ENCODE measurements at places on chromosomes 4 and X.

- DNase-seq, result peak; percentile 66
Observed at GRCh38 chrX:140764401-140764919, 54.9 kb downstream of the LINC00632 start.

DNA sequence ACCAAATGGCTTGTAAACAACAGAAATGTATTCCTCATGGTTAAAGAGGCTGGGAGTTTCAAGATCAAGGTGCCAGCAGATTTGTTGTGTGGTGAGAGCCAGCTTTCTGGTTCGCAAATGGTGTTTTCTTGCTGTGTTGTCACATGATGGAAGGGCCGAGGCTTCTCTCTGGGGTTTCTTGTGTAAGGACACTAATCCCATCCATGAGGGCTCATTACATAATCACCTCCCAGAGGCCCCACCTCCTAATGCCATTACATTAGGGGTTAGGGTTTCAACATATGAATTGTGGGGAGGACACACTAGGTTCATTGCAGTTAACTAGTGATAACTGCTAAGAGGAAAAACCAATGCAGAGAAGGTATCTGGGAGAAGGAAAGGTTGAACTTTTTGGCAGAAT is 103.5 kb upstream of the ENPEP start:
- no peak for DNase-seq

DNA sequence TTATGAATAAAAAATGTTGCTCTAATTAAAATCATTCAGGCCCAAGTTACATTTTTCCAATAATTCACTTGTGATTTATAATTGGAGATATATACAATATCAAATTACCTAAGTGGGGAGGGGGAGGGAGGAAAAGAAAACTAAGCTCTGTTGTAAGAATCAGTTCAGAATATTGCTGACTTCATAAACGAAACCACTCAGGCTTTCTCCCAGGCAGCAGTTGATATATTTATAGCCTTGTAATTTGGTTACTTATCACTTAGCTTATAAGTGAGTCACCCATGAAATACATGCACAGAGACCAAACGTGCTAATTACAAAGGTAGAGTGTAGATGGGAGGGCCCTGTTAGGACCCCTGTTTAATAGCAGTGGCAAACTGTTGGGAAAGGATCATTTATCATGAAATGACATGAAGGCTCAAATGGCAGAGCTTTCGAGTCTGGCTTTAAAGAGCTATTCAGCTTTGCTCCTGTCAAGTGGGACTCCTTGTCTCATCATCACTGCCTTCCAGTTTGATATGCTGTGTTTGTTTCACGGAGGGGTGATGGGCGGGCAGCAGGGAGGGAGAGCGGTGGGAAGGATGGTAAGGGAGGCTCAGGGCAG is 105.6 kb upstream of the PGRMC2 start:
- DNase-seq, result peak; percentile 51

DNA sequence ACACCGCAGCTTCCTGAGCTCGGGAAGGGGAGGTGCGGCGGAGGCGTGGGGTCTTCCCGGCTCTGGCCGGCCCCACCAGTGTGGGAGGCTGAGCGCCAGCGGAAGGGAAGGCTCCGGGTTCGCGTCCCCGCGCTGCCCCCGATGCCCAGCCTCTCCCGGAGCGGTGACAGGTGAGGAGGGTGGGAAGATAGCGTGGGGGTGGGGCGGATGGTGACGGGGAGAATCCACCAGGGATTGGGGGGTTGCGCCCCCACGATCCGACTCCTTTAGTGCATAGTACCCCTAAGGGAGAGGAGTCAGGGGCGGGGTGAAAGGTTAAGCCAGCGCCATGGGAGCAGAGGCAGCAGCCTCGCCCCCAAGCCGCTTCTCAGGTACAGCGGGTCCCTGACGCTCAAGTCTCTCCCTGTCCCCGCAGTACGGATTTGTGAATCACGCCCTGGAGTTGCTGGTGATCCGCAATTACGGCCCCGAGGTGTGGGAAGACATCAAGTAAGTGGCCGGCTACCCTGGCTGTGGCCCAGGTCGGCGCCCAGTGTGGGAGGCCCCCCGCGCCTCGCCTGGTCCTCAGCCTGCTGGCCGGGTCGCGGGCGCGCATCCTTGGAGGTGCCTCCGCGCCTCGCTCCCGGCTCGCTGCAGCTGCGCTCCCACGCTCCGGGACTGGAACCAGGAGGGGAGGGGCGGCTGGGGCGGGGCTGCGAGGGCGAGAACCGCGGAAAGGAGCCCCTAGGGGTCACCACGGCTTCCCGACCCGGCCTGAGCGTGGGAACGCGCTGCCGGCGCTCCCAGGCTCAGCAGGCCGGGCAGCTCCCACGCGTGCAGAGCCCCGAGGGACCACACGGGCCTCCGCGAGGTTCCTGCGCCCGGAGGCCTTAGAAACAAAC is 791 bp downstream of the GUCY1B1 start:
- DNase-seq, result peak; percentile 39

- DNase-seq, result no peak
Observed at GRCh38 chr4:153269218-153269990, 65.2 kb downstream of the TRIM2 start.

GRCh38 chr4:7648544-7649395 is 214.0 kb upstream of the PSAPL1 start:
- DNase-seq, result no peak

DNA sequence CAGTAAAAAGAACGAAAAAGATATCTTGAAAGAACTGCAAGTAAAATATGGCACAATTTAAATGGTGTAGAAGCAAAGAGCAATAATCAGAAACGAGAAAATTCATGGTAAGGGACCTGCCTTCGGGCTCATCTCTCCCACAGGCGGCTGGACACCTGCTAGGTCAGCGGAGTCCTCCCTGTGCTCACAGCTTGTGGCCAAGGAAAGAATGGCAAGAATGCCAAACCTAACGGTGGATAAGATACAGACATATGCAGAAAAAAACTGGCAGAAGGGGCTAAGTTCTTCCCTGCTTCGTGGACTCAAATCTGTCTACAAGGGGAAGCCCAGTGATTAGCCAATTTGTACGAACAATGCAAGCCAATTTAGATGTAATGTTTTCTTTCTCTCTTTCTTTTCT is 152.1 kb upstream of the VCX start:
- no peak for DNase-seq

DNA sequence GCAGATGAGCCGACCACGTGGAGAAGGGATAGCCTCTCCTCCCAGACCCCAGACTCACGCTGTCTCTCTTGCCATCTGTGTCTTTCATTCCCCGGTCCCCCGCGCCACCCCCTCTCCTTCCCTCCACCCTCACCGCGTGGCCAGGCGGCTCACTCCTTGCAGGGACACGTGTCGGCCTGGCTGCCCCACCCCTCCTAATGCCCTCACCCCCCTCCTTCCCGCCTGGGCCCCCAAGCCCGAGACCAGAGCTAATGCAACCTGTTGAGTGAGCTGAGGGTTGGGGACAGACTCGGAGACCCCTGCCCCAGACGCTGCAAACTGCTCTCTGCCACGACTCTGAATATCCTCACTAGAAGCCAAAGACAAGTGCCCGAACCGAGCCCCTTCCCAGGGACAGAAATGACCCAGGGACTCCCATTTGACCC is 1.8 kb downstream of the SLC38A5 start:
- DNase-seq, result no peak

GRCh38 chr4:40310225-40310624 is 24.9 kb upstream of the CHRNA9 start:
- no peak for DNase-seq

GRCh38 chr4:176377780-176378179 is 58.0 kb downstream of the SPCS3 start:
- peak; percentile 40 for DNase-seq

- DNase-seq, result no peak
Observed at GRCh38 chrX:152918707-152919106, 20.8 kb downstream of the ZNF185 start.

GRCh38 chr4:109432696-109433095 is 919 bp upstream of the SEC24B start:
- DNase-seq, result peak; percentile 74

GRCh38 chrX:37813570-37813969 is 33.7 kb downstream of the CYBB start:
- DNase-seq, result no peak

DNA sequence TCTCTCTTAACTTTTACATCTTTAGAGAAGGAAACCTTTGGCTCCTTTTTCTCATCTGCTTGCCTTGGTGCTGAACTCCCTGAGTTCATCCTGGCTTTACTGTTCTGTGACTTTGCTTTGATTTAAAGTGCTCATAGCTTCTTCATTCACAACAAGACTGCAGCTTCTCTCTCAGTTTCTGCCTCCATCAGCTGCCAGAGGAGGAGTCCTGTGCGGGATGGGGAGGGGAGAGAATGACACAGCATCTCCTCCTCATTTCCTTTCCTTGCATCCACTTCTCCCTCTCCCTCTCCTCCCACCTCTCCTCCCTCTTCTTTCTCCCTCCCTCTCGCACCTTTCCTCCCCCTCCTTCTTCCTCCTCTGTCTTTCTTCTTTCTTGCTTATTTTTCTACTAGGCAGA is 42.0 kb downstream of the CBLL2 start:
- peak; percentile 16 for DNase-seq

DNA sequence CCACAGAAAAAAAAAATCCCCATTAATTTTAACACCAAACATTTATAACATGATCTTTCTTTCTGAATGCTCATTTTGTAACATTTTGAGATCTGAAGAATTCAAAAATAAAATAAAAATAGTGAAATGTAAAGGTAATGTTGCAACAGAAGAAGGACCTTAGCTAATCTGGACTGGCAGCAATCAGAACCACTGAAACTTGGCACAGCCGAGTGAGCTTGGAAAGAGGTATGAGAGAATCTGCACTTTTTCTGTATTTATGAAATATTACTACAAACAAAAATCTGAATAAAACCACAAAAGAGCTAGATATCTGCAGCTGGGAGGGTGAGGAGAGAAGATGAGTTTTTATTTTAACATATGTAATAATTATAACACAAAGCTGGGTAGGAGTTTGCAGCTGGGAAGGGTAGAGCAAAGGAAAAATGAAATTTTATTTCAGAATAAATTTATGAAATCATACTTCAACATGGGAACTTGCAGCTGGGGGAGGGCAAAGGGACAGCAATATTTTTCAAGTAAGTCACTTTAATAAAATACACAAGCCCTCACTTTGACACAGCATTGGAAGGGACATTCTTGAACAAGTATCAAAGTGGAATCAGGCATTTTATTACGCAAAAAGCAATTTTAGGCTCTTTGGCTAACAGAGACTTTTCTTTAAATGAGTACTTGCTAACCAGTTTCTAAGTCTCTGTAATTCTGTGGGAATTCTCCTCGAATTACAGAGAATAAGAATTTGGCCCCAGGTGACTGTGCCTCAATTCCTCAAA is 26.7 kb downstream of the DKK2 start:
- DNase-seq, result no peak

DNA sequence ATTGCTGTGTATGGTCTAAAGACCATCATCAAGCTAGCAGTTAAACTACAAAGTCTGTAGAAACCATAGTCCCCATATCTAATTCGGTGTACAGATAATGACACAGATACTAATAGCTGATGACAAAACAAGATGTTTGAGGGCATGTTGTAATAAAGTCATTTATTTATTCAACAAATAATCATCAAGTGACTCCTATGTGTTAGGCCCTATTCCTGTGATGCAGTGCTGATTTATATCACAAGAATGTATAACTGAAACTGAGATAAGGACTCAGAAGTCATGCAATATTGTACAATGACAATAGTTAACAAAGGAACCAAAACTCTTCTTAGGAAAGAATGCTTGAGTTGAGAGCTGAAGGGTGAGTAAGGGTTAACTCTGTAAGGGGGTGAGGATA is 315.0 kb upstream of the NR3C2 start:
- DNase-seq, result no peak

DNA sequence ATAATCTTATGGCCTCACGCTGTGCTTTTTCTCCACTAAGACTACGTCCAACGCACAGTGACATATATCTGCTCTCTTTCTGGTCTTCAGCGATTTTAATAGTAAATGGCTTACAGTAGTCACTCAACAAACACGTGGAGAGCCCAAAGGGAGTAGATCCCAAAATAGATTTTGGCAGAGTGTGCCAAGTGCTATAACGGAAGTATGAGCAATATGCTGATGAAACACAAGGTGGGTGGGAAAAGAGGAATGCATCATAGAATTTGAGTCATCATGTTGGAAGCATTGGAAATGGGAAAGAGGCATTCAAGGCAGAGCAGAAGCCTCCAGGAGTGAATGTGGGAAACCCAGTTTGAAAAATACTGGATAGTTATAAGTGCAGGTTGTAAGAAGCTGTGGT is 129.1 kb upstream of the LDB2 start:
- DNase-seq, result peak; percentile 99

DNA sequence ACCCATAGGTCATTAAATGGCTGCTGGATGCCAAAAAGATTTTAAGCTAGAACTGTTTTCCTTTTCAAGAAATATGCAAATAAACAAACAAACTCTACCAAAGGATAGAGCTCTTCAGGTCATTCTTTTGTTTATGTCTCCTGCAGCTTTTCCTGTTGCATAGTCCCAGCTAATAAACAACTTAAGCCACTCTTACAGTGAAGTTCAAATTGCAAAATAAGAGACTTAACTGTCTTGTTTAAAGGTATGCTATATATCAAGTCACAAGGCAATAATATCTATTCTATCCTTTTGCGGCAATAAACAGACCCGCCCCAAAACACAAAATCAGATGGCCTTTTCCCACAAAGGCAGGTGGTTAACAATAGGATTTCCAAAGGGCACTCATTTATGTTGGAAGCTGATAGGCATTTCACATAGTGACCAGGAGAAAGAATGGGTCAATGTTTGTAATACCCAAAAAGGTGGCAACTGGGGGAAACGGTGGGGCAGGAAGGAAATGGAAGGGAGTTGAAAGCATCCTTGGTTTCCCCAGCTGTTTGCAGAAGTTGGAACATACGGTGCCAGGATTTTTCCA is 15.3 kb downstream of the HAND2 start:
- no peak for DNase-seq

GRCh38 chr4:1459722-1460511 is 53.7 kb upstream of the NKX1-1 start:
- no peak for DNase-seq

- DNase-seq, result no peak
Observed at GRCh38 chrX:145843146-145843904, 25.7 kb downstream of the SLITRK2 start.

GRCh38 chrX:63889001-63889400 is 104.0 kb upstream of the ARHGEF9 start:
- DNase-seq, result peak; percentile 70
